ENCODE measurements at places on chromosomes 4 and X.

GRCh38 chr4:74545448-74545847, 100.5 kb downstream of the AREG start:
- no peak for DNase-seq

- no peak for DNase-seq
These were observed 139.4 kb upstream of the HCCS start for GRCh38 chrX:10971759-10972158.

- no peak for DNase-seq
These were observed 59.7 kb upstream of the TMEM164 start for GRCh38 chrX:109943092-109943739.

DNA sequence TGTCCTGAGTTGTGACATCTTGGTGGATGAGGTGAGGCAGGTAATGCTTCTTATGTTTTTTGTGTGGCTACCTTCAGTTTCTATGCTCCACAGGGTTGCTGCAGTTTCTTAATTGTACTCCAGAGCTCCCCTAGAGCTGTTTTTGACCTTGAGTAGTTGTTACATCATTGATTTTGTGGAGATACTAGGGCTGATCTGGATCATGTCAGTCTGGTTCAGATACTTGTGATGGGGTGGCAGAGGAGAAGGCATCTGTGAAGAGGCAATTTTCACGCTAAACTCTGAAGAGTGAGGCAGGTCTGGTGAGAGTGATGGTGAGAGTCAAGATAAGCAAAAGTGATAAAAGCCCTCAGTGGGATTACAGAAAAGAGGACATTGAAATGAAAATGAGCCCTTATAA, 1180.2 kb downstream of the RAPGEF2 start:
- no peak for DNase-seq

- DNase-seq, result no peak
These were observed 57.7 kb downstream of the MAD2L1 start for GRCh38 chr4:120008957-120009356.

DNA sequence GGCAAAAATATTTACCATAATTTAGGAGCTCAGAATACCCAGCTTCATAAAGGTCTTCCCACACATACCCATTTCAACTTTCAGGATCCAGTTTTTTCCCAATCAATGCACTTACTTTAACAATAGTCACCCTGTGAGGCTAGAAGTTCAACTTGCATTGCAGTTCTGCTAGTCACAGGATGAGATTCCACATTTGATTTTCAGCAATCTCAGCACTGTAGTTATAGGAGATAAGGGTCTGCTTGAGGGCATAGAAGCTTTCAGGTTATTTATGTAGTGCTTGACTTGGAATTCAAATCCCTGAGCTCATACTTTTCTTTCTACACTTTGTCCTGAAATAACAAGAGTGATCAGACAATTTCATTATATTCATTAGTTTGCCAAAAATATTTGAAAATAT, 78.3 kb upstream of the IL2 start:
- no peak for DNase-seq

GRCh38 chr4:81130569-81130968, 84.5 kb downstream of the PRKG2 start:
- no peak for DNase-seq

- no peak for DNase-seq
These were observed 32.6 kb downstream of the BEND4 start for GRCh38 chr4:42119886-42120285.

GRCh38 chr4:10811991-10812390, 127.4 kb upstream of the CLNK start:
- DNase-seq, result no peak

- no peak for DNase-seq
These were observed 4.9 kb upstream of the BCOR start for GRCh38 chrX:40102393-40103381.

GRCh38 chr4:86026720-86027119, 333.1 kb downstream of the MAPK10 start:
- DNase-seq, result no peak

- no peak for DNase-seq
These were observed 112.4 kb upstream of the SPRY1 start for GRCh38 chr4:123284168-123284567.

DNA sequence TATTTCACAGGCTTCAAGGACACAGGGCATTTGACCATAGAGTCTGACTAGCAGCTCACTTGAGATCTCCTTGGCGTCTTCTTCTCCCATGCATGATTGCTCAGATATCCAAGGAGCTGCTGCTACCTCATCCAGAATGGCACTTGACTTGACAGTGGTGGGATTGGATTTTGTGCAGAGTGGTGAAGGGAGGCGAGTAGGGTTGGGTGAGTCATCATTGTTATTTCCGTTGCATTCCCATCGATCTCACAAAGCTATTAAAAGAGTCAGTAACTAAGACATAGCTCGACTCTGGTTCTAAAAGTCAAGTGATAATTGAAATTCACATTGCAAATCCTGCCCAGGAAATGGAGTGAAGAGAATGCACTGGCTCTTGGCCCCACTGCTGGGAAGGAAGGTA, 27.7 kb downstream of the NHSL2 start:
- no peak for DNase-seq

GRCh38 chr4:26813698-26814097, 46.9 kb upstream of the STIM2 start:
- no peak for DNase-seq

DNA sequence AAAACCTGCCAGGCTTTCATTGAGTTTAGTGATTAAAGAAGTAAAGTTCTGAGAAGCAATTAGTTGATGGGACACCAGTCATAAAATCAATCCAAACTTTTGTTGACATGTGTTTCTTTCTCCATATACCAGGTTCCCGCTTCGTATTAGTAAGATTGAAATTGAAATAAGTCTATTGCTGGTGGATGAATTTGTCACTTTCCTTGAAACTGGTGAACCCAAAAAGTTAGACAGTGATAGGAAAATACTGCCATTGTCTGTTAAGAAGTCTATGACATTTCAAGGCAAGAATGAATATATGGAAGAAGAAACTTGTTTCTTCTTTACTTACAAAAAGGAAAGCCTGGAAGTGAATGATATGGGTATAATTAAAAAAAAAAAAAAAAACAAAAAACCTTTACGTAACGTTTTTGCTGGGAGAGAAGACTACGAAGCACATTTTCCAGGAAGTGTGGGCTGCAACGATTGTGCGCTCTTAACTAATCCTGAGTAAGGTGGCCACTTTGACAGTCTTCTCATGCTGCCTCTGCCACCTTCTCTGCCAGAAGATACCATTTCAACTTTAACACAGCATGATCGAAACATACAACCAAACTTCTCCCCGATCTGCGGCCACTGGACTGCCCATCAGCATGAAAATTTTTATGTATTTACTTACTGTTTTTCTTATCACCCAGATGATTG, at the start of gene CD40LG:
CD40LG (plus strand) TSS at position 482 of the 684 bp plus-strand sequence; CDS start at position 573, 91 bp downstream.
- no peak for DNase-seq

GRCh38 chr4:124491361-124492145, 221.0 kb downstream of the ANKRD50 start:
- DNase-seq, result no peak

- no peak for DNase-seq
These were observed 197.2 kb upstream of the AR start for GRCh38 chrX:67346667-67347066.

- no peak for DNase-seq
These were observed 29.7 kb upstream of the PPP2R2C start for GRCh38 chr4:6502147-6502546.

- peak; percentile 90 for DNase-seq
These were observed 4.9 kb upstream of the PPEF1 start for GRCh38 chrX:18702362-18703195.

GRCh38 chr4:78939667-78940008, 400 bp upstream of the PAQR3 start:
- no peak for DNase-seq

Data from NCI-H460 (cell line).